ENCODE measurements at places on chromosomes 6 and 20.

GRCh38 chr20:26208296-26209091, 511.8 kb upstream of the ZNF337 start:
- DNase-seq, result peak; percentile 33

DNA sequence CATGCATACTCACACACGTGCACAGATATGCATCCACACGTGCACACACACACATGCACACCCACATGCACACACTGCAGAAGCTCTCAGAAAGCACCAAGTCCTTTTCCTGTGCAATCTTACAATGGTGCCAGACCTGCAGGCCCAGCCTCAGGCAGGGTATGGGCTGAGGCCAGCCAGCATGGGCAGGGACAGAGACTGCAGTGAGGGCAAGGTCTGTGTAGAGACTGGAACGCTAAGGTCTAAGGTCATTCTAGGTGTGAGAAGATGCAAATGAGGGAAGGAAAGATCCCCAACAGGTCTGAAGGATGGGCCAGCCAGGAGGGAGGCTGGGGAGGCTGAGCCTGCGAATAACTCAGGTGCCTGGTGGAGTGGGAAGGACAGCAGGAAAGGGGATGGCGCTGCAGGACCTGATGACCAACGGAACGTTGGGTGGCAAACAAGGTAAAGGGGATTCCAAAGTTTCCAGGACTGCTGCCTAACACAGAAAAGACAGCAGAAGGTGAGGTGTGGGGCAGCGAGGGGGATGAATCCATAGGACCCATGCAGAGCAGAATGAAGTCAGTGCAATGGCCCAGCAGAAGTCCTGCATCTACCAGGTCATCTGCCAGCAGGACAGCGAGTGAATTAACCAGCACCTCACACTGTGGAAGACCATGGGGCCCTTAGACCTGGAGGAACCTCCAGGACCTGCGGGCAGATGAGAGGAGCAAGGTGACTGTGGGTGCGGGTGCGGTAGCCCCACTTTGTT, 67.0 kb downstream of the ABHD12 start:
- DNase-seq, result no peak

DNA sequence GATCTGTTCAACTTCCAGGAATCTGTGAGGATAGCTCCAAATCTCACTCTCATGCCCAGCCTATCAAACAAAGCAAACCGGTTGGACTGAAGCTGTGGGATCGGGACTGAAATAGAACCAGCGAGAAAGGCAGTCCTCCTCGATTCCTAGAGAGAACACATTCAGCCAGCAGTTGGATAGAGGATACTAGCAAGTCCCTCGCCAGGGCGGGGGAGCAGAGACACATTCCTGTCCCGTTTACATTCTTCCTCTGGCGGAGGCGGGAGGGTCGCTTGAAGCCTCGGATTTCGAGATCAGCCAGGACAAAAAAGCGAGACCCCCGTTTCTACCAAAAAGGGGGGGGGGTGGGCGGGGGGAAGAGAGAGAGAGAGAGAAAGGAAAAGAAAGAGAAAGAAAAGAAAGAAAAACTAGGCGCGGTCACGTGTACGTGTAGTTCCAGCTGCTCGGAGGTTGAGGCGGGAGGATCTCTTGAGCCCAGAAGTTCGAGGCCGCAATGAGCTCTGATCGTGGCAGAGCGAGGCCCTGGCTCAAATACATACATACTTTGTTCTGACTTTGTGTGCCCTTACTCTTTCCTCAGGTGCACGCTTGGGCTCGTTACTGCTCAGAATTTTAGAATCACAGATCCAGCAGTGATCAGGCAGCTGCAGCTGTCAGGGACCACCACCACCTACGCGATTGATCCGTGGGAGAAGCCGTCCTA, 19.5 kb downstream of the ZNF311 start:
- DNase-seq, result peak; percentile 97

DNA sequence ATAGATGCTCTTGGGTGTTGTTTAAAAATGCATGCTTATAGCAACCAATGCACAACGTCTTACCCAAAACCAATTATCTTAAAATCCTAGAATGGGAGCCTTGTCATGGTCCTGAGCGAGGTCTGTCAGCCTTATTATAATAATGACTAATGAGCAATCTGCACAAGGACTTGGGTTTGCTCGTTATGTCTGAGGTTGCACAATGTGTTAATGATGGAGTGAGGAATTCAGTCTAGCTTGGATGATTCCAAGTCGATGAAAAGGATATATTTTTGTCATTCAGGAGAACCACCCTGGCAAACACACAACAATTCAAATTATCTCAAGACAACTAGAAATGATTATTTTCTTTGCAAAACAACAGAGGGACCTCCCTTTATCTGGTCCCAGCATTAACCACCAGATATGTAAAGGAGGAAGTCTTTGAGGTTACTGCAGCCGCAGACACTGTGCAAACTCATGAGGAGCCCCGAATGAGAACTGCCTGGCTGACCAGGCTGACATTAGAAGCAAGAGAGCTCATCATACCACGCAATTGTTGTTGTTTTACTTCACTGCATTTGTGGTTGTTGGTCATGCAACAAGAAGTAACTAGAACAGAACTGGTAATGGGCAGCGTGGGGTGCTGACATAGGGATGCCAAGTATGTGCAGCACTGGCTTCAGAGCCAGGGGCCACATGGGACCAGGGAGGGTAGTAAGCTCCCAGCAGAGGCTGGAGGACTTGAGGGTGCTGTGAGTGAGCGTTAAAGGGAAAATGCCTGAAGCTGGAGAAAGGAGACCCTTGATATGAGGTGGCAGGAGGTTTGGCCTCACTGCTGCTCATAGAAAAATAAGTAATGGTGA, 488.3 kb downstream of the CDH26 start:
- DNase-seq, result no peak

- DNase-seq, result peak; percentile 63
Measured at GRCh38 chr6:101013612-101014195, 132.6 kb upstream of the ASCC3 start.

DNA sequence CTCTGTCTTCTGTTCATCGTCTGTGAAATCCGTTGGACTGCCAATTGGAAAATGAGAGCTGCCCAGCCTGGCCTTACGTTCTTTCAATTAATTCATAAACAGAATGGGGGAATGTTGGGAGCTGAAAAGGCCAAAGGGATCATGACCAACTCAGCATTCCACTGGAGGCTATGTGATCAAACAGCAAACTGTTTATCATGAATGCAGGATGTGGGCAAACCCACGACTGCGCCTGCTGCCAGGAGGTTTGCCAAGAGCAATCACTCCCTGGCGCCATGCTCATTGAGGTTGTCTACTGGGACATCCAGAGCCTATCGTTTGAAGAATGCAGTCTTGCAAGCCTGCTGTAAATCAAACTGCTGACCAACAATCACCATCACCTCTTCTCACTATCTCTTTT, 9.3 kb upstream of the FKBP1A start:
- no peak for DNase-seq

- DNase-seq, result no peak
Measured at GRCh38 chr20:47704746-47705496, 80.4 kb downstream of the SULF2 start.

- no peak for DNase-seq
Measured at GRCh38 chr6:46757214-46757596, 10.5 kb downstream of the ANKRD66 start.

- DNase-seq, result no peak
Measured at GRCh38 chr20:45044601-45045000, 56.3 kb downstream of the KCNS1 start.

Measured in NCI-H82 (cell line).